ENCODE measurements at places on chromosomes 6 and 20.

DNA sequence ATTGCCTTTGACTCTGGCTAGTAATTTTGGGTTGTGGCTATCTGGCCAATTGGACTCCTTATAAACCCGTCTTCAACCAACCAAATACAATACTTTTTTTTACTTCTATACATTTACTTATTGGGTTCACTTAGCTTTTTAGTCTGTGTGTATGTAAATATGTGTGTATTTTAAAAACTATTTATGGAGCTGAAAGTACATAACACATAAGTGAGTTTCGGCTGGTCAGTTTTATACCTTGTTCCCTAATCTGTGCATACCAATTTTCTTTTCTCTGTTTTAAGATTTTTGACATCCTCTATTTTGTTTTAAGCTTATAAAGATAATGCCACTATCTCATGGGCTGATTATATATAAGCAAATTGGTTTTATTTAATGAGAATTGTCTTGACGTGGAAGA lies 129.5 kb downstream of the LRRC1 start:
- no peak for DNase-seq

- DNase-seq, result no peak
These were observed 81.6 kb downstream of the FOXA2 start for GRCh38 chr20:22502731-22503191.

- no peak for DNase-seq
These were observed 38.1 kb downstream of the SYNE1 start for GRCh38 chr6:152598901-152599537.

DNA sequence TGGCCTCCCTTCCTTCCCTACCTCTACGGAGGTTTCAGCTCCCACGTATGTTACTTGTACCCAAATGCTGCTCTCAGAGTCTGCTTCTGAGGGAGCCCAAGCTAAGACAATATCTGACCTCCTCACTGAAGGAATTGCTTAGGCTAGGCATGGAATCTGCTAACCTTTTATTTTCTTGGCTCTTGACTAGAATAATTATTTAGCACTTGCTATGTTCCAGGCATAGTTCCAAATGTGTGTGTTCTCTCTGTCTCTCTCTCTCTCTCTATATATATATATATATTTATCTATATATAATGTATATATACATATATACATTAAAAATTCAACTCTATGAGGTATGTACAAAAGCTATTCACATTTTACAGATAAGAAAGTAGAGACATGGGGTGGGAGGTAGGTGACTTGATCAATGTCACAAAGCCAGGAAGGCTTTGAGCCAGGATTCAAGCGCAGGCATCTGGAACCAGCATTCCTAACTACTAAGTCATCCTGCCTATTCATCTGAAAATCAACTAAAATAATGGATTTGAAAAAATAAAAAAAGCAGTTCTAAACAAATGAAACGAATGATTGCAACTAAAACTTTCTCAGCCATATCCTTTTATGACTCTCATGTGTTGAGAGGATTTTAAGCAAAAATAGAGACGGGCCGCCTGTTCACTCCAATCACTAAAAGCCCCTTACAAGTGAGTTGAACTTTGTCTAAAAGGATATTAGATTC lies 189.7 kb upstream of the JAG1 start:
- DNase-seq, result no peak

Measured in GM06990 (cell line).